ENCODE measurements at places on chromosomes 1 and 21. TPM values are rescaled to one million over a fixed set of nuclear protein-coding genes. Genes with fewer than 3 reads are reported as not detected.

The PGLYRP4 gene
- total RNA-seq: not detected

DNA sequence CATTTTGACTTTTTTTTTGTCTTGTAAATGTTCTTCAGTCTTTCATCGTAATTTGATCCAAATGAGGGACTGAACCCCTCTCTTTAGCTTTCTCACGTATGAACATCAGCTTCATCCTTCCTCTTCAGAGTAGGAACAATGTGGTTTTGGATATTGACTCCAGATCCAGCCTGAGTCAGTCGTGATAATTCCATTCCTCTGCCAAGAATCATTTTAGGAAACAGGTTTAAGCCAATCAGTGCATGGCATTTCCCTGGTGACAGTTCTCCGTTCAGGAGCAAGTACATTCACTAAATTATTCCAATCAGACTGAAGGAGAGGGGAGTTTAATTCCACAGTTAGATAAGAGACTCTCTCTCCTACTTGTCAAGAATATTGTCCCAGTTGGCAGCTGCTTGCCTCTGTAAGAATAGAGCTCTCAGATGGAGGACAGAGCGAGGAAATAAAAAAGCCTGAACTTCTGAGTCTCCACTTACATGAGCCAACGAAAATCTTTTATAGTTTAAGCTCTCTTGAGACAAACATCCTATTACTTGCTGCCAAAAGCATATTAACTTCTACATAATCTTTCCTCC lies 18.6 kb downstream of the RHOU start:
- no peak overlapping the region for H3K27ac ChIP-seq
- peaks cover 8% of the 10 kb centered on the region for H3K36me3 ChIP-seq
- peaks cover 56% of the 10 kb centered on the region for H3K4me1 ChIP-seq

The GFI1 gene
- total RNA-seq: 87.8 TPM

The AK2 gene
- total RNA-seq: 279 TPM

DNA sequence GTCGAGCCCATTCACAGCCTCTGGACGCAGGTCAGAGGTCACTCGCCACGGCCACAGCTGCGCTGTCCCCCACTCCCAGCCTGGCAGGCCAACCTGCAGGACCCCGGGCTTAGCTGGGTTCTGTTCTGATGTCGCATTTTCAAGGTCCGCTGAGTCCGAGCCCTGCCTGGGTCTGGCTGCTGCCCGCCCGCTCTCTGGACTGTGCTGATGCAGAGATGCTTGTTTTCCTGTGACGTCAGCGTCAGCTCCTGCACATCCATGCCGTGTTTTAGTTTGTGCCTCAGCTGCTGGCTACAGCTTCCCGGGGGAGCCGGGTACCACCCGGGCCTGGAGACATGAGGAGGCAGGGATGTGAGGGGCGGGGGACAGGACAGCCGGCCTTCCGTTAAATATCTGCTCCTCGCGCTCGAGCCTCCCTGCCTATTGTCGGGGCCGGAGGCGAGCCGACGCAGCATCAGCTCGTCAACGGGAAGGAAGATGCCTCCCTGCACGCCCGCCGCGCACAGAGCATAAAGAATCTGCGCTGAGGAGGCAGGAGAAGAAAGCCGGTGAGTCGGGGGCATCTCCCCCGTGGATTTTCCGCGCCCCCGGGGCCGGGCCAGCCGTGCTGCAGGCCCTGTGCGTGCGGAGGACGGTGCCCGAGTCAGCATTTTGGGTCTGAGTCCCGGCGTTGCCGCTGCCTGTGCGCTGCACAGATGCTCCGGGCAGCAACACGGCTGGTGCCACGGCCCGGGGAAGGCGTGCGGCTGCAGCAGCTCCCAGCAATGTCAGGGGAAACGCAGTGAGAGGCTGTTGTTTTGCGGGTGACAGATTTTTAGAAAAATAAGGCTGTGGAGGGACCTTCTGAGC lies 23.4 kb downstream of the PRKCZ start:
- peaks cover 12% of the 10 kb centered on the region for H3K36me3 ChIP-seq
- no peak overlapping the region for H3K27ac ChIP-seq
- no peaks in the 10 kb centered on the region for H3K27me3 ChIP-seq
- DNase-seq: no peak
- H3K4me3 ChIP-seq: no peak overlapping the region
